HL-60 (cell line): ENCODE measurements at places on chromosomes 2 and 18.

GRCh38 chr18:38895560-38895959, 1330.0 kb upstream of the CELF4 start:
- no peak for DNase-seq

DNA sequence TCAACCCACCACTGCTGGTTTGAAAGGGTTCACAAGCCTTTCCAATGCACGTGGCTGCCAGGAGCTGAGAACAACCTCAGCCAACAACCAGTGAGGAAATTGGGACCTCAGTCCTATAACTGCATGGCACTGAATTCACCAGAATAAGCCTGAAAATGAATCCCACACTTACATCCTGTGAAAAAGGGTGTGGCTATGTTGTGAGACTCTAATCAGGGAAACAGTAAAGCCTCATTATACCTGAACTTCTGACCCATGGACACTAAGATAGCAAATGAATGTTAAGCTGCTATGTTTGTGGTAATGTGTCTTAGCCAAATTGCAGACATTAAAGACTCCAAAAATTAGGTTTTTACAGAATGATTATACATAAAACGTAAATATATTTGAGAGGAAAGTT, 515.8 kb downstream of the IRS1 start:
- DNase-seq = no peak

DNA sequence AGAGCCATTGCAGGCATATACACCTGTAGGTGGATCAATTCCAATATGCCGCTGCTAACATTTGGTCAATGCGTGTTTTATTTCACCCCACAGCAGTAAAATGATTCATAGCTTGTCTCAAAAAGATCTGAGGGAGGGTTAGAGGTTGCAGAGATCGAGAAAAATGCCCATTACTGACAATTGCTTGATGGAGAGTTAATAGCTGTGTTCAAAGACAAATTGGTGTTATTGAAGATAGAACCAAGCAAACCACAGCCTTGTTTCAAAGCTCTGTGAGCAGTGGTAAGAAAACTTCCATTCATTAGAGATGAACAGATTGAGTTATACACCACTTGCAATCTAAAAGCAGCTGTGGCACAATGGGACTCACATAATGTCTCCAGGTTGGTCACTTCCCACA, 95.4 kb downstream of the KCNE4 start:
- no peak for DNase-seq

- DNase-seq = no peak
Observed at GRCh38 chr2:206713746-206714145, 4.5 kb downstream of the DYTN start.

- DNase-seq = no peak
Observed at GRCh38 chr2:169172151-169172735, 102.9 kb downstream of the DHRS9 start.

GRCh38 chr2:10302479-10303180, at the start of gene HPCAL1:
Gene HPCAL1 (plus strand): TSS chr2:10302904. CDS start chr2:10419758, 116,854 bp downstream.
- DNase-seq = peak; percentile 85

DNA sequence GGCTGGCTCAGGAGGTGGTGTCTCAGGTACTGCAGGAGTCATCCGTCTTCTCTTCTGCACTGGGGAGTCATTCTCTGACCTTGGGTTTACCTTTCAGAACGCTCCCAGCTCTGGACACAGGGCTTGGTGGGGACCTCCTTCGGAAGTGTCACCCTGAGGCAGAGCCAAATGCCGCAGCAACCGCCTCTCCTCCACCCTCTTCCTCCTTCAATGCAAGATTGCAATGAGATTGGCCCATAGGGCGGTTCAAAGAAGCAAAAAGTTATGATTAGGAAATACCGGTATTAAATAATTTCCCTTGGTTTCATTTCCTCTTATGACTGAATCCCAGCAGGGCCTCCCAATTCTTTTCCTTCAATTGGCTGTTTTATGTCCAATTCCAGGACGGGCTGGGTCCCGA, 178.8 kb downstream of the ACKR3 start:
- peak; percentile 55 for DNase-seq

GRCh38 chr2:186459009-186459408, 27.1 kb upstream of the ZC3H15 start:
- no peak for DNase-seq

DNA sequence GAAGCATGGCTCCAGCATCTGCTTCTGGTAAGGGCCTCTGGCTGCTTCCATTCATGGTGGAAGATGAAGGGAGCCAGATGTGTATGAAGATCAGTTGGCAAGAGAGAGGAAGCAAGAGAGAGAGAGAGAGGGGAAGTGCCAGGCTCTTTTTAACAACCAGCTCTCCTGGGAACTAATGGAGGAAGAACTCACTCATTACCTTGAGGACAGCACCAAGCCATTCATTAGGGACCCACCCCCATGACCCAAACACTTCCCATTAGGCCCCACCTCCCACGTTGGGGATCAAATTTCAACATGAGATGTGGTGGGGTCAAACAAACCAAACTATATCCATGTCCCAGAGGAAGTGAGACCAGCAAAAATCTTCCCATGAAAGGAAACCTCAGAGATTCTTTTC, 124.8 kb upstream of the SIX2 start:
- peak; percentile 9 for DNase-seq

DNA sequence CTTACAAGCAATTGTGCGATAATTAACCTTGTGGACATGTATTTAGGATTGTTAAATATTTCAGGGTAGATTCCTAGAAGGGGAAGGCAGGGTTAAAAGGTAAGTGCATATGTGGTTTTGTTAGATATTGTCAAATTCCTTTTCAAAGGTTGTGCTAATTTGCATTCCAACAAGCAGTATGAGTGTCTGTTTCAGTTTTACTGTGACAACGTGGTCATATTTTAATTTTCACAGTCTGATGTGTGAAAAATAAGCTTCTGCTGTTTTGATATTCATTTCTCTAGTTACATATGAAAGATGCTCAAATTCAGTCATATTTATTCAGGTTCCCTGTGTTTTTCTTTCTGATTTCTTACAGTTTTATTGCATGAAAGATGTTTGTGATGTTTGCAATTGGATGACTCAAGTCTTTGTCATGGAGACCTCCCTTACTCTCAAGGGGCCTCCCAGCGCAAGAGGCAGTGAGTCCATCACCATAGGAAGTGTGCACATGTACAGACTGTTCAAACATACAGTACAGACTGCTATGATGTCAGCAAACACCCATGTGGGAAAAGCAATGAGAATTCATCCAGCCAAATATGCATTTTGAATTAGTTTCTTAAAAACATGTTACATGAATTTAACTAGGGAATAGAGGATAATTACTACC, 310.8 kb downstream of the GALR1 start:
- no peak for DNase-seq

GRCh38 chr18:63040788-63041410, 278.7 kb downstream of the BCL2 start:
- DNase-seq = no peak

DNA sequence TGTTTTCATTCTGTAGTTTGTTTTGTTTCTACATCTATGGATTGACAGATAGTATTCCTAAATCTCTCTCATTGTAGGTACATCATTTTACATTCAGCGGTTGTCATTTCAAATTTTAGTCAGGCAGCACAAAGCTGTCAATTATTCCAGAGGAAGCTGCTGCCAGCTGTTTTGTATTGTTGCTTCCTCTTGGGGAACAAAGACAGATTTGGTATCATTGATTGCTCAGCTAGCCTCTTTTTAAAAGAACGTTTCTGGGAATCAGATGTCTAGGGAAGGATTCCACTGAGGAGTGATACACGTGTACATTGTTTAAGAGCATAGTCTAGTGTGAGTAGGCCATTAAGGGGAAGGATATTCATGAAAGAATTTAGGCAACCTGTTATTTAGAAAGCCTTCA, 145.8 kb downstream of the AGPS start:
- DNase-seq = no peak

GRCh38 chr2:107174171-107174570, 288.2 kb upstream of the ST6GAL2 start:
- no peak for DNase-seq

DNA sequence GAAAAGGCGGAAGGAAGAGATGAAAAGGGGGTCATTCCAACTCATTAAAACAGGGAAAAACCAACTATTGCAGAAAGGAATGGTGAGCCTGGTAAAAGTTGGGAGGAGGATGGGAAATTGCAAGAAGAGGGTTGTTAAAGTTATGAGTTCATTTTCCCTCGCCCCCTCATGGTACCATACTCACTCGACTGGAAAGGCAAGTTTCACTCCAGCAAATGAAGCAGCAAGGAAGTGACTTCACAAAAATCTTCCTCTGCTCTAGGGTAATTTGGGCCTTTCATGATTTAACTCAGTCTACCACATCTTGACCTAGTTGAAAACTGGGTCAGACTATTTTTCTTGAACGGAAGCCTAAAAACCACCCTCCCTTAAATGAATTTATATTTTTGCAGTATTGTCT, 22.8 kb upstream of the DAW1 start:
- DNase-seq = no peak

DNA sequence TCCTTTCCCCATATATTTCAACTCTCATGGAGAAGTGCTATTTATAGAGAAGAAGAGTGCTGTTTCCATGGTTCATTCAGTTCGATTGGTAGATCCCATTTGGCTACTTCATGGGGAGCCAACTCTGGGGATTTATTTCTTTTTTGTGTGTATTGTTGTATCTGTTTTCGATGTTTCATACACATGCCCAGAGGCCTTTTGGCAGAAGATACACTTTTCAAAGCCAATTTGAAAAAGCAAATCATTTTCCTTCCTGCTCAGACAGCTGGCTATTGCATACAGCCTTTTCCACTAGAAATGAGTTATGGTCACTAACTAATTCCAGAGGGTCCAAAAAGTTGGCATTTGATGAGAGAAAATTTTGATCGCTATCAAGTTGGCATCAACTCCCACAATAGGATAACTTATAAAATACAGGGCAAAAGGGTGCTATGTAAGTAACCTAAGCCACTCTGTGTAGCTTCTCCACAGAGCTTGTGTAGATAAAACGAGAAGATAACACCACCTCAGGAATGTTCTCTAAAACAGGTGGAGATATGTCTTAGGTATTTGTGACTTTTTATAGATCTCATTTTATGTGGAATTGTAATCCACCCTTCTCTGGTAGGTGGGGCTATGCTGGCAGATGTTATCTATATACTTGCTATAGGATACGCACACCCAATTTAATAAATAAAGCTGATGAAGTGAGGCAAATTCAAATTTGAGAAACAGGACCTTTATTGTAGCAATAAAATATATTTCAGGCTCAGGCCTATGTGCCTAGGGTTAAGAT, 798.5 kb downstream of the SATB2 start:
- no peak for DNase-seq

GRCh38 chr18:1564793-1565192, 660.1 kb downstream of the ADCYAP1 start:
- no peak for DNase-seq

DNA sequence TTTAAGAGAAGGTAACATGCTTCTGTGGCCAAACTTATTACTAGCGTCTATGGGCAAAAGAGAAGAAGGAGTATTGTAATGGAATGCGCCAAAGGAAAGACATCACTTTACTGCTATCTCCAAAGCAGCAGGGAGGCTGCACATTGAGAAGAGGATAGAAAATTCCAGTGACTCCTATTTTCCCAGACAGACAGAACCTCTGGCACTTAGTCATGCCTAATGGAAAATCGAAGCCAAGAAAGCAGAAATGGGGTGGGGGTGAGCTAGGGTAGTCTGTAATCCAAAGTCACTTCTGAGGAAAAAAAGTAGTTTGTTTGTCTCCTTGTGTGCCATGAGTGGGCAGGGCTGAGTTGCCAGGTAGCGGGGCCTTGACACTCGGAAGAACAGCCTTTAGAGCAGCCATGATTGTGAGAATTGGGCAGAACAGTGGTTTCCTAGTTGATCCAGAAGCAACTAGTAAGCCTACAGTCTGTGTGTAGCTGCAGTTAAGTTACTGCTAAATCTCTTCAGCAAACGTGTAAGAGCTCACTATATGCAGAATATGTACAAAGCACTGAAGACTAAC, 79.4 kb upstream of the FOSL2 start:
- no peak for DNase-seq

- no peak for DNase-seq
Observed at GRCh38 chr2:205451901-205452512, 230.3 kb upstream of the NRP2 start.

GRCh38 chr18:45169610-45170009, 445.7 kb upstream of the SLC14A2 start:
- no peak for DNase-seq

DNA sequence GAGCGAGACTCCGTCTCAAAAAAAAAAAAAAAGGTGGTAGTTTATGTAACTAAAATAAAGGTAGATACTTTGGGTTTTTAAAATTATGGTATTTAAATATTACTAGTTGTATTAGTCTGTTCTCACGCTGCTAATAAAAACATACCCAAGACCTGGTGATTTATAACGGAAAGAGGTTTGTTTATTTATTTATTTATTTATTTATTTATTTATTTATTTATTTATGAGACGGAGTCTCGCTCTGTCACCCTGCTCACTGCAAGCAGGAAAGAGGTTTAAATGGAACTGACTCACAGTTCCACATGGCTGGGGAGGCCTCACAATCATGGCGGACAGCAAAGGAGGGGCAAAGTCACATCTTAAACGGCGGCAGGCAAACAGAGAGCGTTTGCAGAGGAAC, 196.0 kb downstream of the CALCRL start:
- no peak for DNase-seq

DNA sequence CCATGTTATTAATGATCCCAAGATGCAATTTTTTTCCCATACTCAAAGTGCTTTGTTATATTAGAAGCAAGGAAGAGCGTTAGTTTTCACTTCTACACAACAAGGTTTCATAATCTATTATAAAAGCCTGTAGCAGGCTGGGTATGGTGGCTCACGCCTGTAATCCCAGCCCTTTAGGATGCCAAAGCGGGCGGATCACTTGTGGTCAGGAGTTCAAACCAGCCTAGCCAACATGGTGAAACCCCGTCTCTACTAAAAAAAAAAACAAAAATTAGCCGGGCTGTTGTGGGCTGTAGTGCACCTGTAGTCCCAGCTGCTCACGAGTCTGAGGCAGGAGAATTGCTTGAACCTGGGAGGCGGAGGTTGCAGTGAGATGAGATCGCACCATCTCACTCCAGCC, 19.0 kb upstream of the SERPINB2 start:
- DNase-seq = no peak

- DNase-seq = no peak
Observed at GRCh38 chr2:23596316-23596885, 211.4 kb downstream of the KLHL29 start.
